Activated CD4-positive, alpha-beta T cell treated with anti-CD3 and anti-CD28 coated beads, Interleukin-2, amount 10 ng/mL, durations not matched to agents 24 days and 14 days (primary cell): ENCODE measurements at places on chromosomes 7 and 10. TPM values are rescaled to one million over a fixed set of nuclear protein-coding genes. Genes with fewer than 3 reads are reported as not detected.

The TMEM225B gene
- 0.50 and 0.61 TPM in 2 replicates for total RNA-seq

The DPCD gene
- total RNA-seq, result 5.4 and 6.4 TPM in 2 replicates

The MEIG1 gene
- total RNA-seq, result not detected in 2 replicates

- no peaks in the 10 kb centered on the region for H3K36me3 ChIP-seq
- peaks cover 7% of the 10 kb centered on the region for H3K27me3 ChIP-seq
- no peak overlapping the region for H3K27ac ChIP-seq
Observed at GRCh38 chr7:133230591-133231194, 22.2 kb upstream of the EXOC4 start.

DNA sequence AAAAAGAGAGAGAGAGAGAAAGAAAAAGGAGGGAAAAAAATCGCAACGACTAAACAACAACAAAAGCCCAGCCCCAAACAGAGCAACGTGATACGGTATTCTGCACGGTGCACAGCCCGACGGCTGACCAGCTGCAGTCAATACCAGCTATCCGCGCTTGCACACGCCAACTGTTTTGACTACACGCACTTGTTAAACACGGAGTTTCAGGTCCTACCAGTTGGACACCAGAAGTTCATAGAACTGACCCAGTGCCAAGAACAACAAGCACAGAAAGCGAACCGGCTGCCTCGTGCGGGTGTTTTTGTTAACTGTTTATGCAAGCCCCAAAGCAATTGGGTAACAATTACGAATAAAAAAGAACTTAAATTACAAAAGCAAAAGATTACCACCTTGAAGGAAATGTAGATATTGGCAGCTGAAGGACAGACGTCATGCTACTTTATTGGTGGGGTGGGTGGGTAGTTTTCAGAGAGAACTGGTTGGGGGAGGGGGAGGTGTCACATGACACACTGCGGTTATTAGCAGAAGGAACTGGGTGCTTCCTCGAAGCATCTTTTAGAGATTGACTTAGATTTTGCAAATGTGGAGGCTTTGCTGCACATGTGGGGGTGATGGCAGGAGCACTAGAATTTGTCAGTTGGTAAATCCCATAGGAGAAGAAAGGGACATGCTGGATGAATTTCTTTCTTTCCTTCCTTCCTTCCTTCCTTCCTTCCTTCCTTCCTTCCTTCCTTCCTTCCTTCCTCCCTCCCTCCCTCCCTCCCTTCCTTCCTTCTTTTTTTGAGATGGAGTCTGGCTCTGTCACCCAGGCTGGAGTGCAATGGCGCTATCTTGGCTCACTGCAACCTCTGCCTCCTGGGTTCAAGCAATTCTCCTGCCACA is 110.6 kb upstream of the EFCAB10 start:
- peaks cover 34% of the 10 kb centered on the region for H3K4me1 ChIP-seq
- no peaks in the 10 kb centered on the region for H3K36me3 ChIP-seq
- H3K27me3 ChIP-seq, result no peaks in the 10 kb centered on the region

DNA sequence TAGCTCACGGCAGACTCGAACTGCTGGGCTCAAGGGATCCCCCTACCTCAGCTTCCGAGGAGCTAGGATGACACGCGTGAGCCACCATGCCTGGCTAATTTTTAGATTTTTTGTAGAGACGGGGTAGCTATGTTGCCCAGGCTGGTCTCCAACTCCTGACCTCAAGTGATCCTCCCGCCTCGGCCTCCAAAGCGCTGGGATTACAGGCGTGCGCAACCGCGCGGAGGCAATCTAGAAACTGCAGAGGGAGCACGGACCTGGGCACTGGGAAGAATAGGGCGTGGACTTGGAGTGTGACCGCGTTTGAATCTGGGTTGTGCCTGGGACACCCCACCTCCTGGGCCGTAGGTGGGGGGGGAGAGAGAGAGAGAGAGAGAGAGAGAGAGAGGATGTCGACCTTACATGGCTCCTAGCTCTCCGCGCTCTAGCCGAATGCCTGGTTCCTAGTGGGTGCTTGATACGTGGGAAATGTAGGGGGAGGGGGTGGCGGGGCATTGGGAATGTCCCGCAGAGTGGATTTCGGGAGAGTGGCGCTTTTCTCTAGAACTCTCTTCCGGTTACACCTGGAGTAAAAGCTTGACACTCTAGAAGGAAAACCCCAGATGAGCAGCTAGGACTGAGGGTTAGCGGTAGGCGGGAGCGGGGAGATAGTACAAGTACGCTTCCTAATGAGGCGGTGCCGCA is 1.2 kb upstream of the MAP3K8 start:
- H3K4me1 ChIP-seq, result peaks cover 55% of the 10 kb centered on the region
- H3K4me3 ChIP-seq, result peak overlapping the region; percentile 94
- DNase-seq, result peak; percentile 66
- peak overlapping the region; percentile 82 for H3K27ac ChIP-seq
- H3K36me3 ChIP-seq, result peaks cover 12% of the 10 kb centered on the region
